AG10803 (cell line): ENCODE measurements at places on chromosomes 3 and 15.

GRCh38 chr15:73684581-73685455 is 635 bp downstream of the CD276 start:
- peak; percentile 75 for DNase-seq

- DNase-seq, result no peak
Measured at GRCh38 chr3:65540666-65541065, 498.1 kb downstream of the MAGI1 start.

- no peak for DNase-seq
Measured at GRCh38 chr3:12924437-12924836, 83.1 kb upstream of the RPL32 start.

DNA sequence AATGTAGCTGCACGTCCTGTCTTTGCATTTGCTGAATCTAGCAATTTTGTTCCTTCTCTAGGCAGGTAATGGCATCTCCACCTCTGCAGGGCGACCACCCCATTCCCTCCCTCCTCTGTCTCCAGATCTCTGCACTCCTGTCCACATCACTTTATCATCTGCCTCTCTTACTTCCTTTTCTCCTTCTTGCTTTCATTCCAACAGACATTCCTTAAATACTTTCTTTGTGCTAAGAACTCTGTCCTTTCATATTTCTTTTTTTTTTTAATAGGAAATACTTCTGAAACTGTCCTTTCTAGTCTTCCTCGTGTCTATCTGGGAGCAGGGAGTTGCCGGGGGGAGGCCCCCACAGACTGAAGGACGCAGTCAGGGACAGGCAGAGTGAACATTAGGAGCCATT is 7.2 kb downstream of the ITIH3 start:
- DNase-seq, result peak; percentile 26

DNA sequence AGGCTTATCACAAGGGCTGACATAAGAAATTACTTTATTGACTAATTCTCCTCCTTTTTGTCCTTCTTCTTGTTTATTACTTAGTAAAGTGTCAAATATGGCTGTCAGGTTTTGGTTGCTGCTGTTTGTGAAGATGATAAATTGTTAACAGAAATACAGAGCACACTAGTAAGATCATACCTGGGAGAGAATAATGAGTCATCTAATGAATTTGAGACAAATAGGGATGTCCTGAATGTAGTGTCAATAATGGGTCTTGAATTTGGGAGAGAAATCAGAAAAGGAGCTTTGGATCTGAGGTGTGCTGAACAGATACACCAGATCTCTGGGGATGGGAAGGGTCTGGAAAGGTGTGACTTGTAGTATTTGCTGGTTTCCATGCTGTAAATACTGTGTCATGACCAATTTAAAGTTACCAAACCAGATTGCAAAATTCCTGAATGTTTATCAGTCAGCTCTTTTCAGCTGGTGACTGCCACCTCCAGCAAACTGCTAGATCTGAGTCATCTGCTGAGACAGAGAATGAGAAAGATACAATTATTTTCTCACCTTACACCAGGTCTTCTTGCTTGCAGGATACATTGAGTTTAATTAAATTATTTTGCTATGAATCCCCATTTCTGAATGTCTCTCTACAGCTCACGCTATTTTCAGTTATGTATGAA is 76.7 kb upstream of the SATB1 start:
- no peak for DNase-seq

DNA sequence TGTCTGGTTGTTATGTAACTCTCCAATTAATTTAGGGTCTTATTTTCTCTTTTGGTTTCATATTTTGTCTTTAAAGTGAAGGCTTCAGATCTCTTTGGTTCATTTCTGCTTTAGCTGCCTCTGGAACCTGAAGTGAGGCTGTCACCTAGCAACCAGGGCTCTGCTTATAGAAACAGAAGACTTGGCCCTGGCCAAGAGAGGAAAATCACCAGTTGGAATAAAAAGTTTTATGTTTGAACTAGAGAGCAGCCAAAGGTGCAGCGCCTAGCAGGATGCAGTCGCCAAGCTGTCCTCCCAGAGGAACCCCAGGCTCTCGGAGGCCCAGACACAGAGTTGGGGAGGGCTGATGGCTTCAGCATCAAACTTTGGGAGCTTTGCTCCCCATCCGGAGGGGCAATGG is 41.1 kb downstream of the LYZL4 start:
- DNase-seq, result no peak

DNA sequence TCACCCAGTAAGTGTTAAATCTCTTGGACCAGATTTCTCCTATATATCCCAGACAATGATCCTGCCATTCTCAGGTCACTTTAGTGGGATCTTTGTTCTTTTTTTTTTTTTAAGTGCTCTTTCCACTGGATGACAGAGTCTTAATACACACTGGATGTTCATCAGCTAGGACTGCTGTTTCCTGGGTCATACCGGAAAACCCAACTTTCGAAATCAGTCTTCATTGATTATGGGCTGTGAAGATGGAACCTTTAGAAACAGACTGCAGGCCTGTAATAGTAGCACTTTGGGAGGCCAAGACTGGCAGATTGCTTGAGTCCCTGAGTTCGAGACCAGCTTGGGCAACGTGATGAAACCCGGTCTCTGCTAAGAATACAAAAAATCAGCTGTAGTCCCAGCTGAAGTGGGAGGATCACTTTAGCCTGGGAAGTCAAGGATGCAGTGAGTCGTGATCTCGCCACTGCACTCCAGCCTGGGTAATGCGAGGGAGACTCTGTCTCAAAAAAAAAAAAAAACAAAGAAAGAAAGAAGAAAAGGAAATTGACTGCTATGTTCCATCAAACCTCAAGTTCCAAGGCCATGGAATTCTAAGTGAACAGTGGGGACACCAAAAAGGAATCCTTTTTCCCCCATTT is 2.3 kb downstream of the EOGT start:
- peak; percentile 38 for DNase-seq

DNA sequence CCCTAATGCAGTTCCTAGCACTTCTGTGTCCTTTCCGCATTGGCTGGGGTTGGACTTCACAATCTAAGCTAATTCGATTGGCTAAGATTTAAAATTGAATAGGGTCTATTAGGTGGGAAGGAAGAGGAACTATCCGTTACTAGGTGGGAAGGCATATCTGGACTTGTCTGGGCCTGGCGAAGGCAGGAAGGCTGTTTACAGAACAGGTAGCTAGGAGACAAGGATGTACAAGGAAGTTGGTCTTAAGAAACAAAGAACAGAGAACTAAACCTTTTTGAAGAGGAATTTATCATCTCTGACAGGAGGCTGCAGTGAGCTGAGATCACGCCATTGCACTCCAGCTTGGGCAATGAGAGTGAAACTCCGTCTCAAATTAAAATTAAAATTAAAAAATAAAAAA is 17.3 kb upstream of the ATG7 start:
- DNase-seq, result no peak

GRCh38 chr3:5192571-5193365 is 5.3 kb downstream of the EDEM1 start:
- no peak for DNase-seq

- DNase-seq, result no peak
Measured at GRCh38 chr15:95192923-95193322, 961.6 kb downstream of the MCTP2 start.

- peak; percentile 12 for DNase-seq
Measured at GRCh38 chr3:124381575-124382333, 348.5 kb upstream of the UMPS start.

DNA sequence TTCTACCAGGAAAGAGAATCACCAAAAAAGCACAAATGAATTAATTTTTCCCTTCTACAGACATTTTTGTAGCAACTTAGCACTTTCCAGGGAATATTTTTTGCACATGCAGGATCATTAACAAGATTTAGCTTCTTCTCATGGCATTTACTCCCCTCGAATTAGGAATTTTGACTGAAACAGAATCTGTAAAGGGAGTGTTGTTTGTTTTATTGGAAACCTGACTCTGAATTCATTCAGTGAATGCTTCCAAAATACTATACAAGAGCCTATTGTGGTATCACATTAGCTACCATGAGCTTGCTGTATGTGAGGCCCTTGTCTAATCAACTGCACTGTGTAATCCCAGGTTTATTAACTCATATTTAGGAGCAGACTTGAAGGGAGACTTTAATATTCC is 130.4 kb upstream of the ATP10A start:
- no peak for DNase-seq

GRCh38 chr3:196063971-196064370 is 17.9 kb downstream of the TFRC start:
- DNase-seq, result peak; percentile 18

DNA sequence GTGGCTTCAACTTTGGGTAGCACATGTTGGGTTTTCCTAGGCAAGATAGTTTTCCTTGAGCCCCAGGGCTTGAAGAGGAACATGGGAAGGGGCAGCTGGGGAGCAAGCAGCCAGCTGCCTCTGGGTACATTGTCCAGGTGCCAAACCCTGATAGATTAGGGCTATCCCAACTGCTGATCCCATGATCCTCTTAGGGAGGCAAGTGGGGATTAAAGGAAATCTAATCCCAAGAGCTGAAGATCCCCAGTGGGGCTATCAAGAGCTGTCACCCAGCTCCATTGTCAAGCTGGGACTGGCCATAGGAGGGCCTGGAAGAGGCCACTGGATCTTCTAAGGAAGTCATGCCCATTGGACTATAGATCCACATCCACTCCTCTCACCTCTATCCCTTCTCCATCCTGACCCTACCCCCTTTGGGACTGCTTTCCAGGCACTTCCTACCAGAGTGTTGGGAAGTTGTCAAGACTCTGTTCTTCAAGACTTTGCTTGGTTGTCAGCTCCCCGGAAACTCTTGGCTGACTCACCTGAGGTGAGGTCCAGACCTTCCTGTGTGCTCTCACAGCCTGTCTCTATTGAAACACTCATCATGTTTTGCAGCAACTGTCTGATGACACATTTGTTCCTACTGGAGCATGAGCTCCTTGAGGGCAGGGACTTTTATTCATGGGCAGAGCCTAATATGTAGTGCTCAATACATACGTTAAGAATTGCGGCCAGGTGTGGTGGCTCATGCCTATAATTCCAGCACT is 5.9 kb downstream of the CAMK2N2 start:
- DNase-seq, result no peak

DNA sequence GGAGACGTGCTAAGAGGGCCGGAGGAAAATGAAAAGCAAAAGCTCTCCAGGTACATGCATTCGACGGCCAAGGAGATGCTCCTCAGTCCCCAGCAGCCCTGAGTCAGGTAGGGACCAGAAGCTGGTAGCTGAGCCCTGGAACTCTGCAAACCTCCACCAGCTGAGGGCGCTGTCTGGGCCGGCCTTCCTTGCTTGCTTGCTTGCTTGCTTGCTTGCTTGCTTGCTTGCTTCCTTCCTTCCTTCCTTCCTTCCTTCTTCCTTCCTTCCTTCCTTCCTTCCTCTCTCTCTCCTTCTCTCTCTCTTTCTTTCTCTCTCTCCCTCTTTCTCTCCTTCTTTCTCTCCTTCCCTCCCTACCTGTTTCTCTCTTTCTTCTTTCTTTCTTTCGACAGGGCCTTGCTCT is 94.6 kb upstream of the RASGRF1 start:
- no peak for DNase-seq

- DNase-seq, result peak; percentile 23
Measured at GRCh38 chr3:184874709-184875644, 63.0 kb downstream of the VPS8 start.

- peak; percentile 63 for DNase-seq
Measured at GRCh38 chr15:64224511-64224910, 61.7 kb upstream of the PPIB start.
